ENCODE measurements at places on chromosomes 16 and 17.

DNA sequence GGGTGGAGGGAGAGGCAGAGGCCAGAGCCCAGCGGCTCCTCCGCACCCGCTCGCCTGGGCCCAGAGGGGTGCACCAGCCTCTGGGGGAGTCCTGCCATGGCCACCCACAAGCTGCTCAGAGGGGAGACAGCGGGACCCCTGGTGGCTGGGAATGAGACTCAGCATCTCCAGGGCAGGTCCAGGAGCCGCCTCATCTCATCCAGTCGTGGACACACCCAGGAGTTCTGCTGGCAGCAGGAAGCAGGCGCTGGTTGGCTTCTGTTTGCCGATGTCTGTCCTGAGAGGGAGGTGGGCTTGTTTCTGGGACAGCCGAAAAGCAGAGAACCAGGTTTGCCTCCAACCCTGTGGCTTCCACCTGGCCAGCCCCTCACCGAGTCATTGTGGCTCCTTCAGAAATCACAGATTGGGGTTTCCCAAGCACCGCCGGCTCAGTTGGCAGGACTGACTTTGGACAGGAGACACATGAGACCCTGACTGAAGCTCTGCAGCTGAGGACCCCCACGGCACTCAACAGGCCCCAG is 49.6 kb upstream of the ENPP7 start:
- no peak for DNase-seq

- no peak for DNase-seq
Observed at GRCh38 chr16:54233615-54234014, 53.0 kb downstream of the IRX3 start.

DNA sequence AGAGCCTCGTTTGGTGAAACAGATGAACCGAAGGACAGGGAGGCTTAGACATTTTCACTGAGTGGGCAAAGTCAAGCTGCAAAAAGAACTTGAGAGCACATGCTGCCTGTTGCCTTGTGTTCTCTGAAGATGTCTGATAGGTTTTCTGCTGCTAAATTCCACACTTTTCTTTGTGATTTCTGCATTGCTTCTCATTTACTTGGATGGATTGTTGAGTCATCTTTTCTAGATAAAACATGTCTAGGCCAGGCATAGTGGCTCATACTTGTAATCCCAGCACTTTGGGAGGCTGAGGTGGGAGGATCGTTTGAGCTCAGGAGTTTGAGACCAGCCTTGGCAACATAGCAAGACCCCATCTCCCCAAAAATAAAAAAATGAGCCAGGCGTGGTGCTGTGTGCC is 80.4 kb upstream of the CLEC18A start:
- no peak for DNase-seq

DNA sequence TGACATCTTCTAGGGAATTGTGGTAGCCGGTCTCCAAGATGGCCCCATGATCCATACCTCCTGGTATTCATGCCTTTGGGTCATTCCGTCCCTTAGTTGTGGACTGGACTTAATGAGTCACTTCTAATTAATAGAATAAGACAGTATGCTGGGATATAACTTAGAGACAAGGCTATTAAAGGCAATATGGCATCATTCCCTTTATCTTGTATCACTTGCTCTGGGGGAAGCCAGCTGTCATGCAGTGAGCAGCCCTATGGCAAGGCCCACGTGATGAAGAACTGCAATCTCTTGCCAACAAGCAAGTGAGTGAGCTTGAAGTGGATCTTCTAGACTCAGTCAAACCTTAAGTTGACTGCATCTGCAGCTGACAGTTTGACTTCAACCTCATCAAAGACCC is 97.8 kb upstream of the MED13 start:
- no peak for DNase-seq

DNA sequence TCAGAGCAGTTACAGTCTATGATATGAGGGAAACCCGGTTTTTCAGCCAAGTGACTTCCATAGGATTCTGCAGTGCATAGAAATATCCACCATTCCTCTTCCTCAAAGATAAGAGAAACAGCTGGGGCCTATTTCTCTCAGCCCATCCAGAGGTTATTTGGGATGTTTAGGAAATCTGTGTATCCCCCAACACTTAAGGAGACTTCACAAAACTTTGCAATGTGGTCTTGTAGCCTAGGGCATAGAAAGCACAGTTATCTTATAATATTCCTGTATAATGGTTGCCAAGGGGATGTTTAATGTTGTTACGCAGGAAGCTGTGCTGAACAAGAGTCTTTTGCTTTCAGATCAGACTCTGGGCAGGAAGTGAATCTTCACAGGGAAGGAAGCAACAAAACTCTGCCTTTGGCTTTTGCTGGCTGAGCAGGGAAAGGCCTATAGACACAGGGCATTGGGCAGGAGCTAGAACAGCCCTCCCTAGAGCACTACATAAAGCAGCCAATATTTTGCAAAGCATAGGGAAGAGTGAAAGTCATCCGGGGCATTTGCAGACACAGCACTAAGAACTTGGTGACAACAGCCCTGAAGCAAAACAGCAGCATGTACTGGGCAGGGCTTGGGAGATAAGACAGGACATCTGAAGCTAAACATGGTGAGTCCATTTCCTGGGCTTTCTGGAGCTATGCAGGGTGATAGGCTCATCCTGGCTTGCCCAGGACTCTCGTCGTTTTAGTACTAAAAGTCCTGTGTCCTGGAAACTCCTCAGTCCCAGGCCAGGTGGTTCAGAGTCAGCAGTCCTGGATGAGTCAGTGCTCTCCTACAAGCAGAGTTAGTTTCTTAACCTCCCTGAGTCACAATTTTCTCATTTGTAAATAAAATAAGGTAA is 18.7 kb upstream of the BEAN1 start:
- DNase-seq, result no peak

- no peak for DNase-seq
Observed at GRCh38 chr17:64217249-64217691, 45.8 kb downstream of the TEX2 start.

GRCh38 chr17:36481829-36482228 is 4.7 kb upstream of the ZNHIT3 start:
- DNase-seq, result no peak

GRCh38 chr17:69978056-69978646 is 96.9 kb upstream of the KCNJ16 start:
- no peak for DNase-seq

DNA sequence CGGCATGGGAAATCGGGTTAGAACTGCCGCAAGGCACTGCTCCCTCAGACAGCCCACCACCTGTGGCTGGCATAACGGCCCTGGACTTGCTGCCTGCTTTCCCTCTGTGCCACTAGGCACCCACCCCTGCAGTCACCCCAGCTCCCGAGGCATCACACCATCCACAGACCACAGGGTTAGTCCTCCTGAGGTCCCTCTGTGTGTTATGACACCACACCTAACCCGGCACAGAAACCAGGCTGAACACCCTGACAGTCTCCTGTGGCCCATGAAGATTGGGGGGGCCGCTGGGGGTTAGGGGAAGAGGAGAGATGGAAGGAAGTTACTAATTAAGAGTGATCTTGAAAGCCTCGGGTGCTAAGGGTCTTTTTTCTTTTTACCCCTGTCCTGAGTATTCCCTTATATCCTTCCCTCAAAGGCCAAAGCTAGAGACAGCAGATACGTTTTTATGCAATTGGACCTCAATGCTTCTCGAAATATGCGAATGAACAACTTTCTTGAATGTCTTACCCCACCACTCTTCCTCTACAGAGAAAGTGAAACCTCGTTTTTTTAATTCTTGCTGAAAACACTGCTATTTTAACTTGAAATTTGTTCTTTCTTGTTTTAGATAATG is 7.0 kb downstream of the CYTH1 start:
- DNase-seq, result no peak

DNA sequence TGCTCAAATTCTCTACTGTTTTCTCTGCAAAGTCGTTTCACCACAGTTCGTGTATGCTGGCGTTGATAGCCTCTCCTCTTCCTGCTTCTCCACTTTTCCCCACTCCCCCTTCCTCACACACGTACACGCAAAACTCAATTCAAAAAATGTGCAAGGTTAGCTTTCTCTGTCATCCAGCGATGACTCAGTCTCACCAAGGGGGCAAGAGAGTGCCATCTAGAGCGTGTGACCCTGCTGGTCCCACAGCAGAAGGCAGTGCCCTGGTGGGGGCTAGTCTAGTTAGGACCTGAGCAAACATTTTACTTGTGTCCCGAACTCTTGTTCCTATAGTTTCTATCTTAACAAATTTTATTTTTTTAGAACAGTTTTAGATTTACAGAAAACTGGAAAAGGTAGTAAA is 121.2 kb upstream of the CHMP6 start:
- DNase-seq, result no peak

DNA sequence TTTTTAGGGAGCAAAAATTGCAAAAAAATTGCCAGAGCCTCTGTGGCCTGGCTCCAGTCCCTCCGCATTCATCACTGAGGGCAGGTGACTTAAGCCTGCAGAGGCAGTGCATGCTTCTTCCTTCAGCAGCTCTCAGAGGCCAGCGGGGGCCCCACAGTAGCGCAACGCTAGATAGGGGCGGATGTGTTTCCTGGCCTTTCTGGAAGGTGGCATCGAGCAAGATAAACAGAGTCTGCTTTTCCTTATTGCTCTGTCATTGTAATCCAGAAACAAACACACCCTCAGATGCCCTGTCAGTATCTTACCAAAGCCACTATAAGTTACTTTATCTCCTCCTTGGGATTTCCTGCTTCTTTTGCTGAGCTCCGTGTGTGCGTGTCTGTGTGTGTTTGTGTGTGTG is 75.5 kb upstream of the IRX6 start:
- DNase-seq, result no peak

- DNase-seq, result no peak
Observed at GRCh38 chr17:38447502-38448085, 19.3 kb downstream of the ARHGAP23 start.

GRCh38 chr17:43967251-43967875 is 13.6 kb upstream of the PYY start:
- no peak for DNase-seq

GRCh38 chr17:13537167-13537731 is 64.5 kb downstream of the HS3ST3A1 start:
- no peak for DNase-seq

- no peak for DNase-seq
Observed at GRCh38 chr17:75404731-75405364, 630 bp downstream of the GRB2 start.

DNA sequence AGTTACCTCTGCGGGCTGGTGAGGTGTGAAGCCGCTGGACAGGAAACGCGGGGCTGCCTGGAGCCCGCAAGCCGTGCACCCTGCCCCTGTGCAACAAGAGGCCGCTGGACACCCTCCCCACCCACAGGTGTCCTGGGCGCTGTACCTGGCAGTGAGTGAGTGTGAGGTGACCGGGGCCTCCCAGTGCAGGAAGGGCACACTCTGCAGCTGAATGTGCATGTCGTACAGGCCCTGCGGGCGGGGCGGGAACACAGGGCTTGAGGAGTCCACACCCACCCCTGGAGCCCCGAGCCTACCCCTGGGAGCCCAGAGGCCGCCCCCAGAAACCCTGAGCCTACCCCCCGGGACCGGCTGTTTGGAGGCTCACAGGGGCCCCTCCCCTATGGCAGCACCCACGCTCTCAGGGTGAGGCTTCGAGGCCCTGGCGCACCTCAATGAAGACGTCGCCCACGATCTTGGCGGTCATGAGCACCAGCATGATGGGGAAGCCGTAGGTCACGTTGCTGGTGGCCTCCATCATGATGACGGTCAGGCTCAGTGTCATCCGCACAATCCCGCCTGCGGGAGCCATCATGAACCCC is 4.3 kb upstream of the CCDC154 start:
- no peak for DNase-seq

DNA sequence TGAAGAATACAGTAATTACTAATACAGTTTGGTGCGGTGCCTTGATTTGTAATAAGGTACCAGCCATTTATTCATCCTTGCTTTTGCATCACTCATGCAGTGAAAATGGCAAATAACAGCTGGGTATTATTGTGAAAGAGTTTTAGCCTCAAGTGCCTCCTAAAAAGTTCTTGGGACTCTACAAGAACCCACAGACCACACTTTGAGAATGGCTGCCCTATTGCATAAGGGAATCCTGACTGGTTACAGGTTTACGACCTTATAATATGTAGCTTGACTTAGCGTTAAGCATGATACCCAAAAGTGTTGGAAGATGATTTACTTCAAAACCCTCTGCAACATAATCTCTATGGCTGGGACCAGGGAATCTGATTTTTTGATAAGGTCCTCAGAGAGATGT is 4.2 kb downstream of the MYH13 start:
- no peak for DNase-seq

DNA sequence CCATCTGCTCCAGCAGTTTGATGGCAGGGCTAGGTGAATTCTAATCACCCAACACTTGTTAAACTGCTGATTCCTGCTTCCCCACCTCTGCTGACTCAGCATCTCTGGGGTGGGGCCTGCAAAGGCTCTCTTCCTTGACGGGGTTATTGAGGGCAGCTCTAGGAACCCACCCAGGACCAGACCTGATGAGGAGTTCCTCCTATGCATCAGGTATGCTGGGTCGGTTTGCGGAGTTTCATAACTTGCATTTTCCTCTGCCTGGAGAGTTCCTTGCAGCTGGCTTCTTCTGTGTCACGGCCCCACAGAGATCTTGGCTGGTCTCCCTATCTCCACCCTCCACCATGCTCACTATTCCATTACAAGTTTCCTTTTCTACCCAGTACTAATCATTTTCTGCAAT is 93.4 kb upstream of the CCL2 start:
- DNase-seq, result no peak

- DNase-seq, result no peak
Observed at GRCh38 chr17:39114723-39115122, 36.7 kb downstream of the PLXDC1 start.

DNA sequence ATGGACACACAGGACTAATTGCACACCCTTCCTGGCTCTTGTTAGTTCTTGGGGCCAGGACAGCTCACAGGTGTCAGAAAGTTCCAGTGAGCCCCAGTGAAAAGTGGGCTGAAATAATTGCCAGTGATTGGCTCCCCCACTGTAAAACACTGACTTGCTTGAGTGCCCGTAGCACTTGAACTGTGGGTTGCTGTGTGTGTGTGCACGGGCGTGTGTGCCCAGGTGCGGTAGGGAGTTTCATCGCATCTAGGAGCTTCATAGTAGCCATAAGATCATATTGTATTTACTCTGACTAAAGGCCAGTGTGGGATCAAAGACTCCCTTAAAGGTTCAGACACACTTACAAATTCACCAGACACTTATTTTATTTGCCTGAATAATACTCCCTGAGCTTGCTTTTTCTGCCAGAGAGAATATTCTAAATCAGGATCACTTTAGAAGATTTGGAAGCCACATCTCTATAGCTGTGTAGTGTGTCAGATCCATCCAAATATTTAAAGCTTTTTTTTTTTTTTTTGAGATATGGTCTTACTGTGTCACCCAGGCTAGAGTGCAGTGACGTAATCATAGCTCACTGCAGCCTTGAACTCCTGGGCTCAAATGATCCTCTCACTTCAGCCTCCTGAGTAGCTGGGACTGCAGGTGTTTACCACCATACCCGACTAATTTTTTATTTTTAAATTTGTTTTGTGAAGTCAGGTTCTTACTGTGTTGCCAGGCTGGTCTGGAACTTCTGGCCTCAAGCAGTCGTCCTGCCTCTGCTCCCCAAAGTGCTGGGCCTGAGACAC is 11.4 kb downstream of the UNK start:
- no peak for DNase-seq

Data from cortex of kidney (tissue), 1 donor.